NCI-H1048 (cell line): ENCODE measurements at places on chromosomes 12 and 14.

GRCh38 chr12:104520242-104520900 lies 63.6 kb downstream of the CHST11 start:
- DNase-seq: no peak

DNA sequence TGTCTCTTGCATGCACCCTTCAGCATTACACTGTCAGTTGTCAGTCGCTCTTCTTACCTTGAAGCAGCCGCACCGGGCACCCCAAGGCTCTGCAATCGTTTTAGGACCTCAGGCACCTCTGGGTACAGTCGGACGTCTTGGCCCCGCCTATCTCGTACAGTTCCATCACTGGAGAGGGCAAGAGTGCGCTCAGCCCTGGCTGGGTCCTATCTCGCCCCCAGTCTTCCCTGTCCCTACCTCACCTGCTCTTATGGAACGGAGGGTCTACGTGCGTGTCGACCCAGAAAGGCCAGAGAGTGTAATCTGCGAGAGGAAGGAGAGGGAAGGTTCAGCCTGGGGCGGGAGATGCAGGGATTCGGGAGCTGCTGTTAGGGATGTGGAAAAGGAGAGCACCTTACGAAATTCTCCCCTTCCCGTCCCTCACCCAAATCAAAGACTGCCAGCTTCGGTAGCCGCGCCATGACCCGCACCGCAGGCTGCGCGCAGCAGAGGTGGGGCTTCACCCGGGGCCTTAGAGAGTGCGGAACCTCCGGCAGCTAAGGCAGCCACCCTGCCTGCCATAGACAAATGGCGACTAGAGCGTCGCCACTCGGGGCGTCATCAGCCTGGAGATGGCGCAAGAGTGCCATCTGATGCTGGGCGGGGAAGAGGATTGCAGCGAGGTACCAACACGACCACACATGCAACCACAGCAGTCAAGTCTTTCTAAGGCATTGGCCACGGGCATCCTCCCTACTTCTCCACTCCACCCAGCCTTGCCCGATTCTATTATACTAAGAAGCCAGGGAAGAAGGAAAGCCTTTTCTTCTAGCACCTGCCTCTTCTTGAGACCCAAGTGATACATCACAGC lies at the start of gene MDP1:
Gene MDP1 (minus strand): TSS at position 572 of the 850 bp plus-strand sequence. CDS start 111 bp downstream, at position 461.
- peak; percentile 64 for DNase-seq

- DNase-seq: no peak
These were observed 131.9 kb downstream of the DAAM1 start for GRCh38 chr14:59320361-59320760.

DNA sequence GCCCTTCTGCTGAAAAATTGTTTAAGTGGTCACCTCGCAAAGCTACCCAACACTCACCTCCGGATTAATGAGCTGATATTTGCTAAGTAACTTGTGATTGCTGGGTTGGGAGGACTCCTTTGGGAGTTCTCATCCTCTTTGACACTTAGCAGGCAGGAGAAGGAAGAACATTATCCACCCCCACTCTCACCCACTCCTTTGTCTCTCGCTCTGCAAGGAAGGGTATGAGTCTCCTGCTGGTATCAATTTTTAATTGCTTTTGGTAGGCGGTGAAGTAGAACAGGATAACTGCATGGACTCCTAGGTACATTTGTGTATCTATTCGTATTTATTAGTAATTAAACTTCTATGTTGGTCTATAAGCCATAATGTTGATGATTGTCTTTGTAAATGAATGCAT lies 6.9 kb upstream of the ABHD12B start:
- no peak for DNase-seq

DNA sequence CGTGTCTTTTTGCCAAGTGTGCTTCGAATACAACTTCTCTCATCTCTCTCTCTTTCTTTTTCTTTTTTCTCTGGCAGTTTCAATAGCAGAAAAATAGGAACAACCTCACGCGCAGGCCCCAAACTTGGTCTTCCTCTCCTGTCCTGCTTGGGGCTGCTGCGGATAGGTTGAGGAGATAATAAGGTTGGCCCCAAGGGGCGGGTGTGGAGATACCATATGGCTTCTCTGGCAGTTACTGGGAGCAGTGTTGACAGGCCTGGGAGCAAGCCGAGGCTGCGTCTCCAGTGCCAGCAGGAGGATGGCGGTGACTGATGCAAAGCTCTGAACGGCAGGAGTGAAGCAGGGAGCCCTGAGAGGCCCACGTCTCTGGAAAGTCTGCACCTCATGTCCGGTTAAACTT lies 89.5 kb upstream of the MANSC4 start:
- no peak for DNase-seq

GRCh38 chr12:21379218-21379617 lies 6.5 kb downstream of the IAPP start:
- DNase-seq: no peak

DNA sequence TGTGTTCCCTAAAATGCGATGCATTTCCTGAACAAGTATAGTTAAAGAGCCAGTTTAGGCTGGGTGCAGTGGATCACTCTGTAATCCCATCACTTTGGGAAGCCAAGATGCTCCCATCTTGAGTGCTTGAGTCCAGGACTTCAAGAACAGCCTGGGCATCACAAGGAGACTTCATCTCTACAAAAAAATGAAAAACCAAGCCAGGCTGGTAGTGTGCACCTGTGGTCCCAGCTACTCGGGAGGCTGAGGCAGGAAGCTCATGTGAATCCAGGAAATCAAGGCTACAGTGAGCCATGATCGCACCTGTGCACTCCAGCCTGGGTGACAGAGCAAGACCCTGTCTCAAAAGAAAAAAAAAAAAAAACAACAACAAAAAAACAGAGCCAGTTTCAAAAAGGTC lies 26.3 kb downstream of the HECTD1 start:
- DNase-seq: no peak

DNA sequence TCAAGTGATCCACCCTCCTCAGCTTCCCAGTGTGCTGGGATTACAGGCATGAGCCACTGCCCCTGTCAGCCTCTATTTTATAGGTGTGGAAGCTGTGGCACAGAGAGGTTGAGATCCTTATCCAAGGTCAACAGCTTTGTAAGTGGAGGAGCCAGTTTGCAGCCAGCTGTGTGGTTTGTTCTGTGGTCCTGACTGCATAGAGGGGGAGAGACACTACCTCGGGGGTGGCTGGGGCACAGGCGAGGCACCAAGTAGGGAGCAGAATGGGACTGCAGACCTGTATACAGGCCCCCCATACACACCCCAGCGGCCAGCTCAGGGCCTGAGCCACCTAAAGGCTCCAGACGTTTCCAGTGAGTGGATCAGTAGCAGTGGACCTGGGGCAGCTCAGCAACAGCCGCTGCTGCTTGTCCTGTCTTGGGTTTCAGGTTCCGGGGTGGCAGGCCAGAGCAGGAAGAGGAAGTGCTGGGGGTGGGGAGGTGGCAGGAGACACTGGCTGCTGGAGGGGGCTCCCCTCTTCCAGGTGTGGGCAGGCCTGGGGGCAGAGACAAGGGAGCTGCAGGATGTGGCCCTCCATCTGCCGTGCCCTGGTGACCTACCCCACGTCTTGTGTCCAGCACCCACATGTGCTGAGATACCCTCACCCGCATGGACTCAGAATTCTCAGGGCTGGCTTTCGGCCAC lies 11.0 kb downstream of the ORAI1 start:
- no peak for DNase-seq

GRCh38 chr14:102867826-102868580 lies 54.5 kb upstream of the AMN start:
- no peak for DNase-seq

GRCh38 chr14:34649344-34649743 lies 19.4 kb upstream of the SNX6 start:
- DNase-seq: no peak

DNA sequence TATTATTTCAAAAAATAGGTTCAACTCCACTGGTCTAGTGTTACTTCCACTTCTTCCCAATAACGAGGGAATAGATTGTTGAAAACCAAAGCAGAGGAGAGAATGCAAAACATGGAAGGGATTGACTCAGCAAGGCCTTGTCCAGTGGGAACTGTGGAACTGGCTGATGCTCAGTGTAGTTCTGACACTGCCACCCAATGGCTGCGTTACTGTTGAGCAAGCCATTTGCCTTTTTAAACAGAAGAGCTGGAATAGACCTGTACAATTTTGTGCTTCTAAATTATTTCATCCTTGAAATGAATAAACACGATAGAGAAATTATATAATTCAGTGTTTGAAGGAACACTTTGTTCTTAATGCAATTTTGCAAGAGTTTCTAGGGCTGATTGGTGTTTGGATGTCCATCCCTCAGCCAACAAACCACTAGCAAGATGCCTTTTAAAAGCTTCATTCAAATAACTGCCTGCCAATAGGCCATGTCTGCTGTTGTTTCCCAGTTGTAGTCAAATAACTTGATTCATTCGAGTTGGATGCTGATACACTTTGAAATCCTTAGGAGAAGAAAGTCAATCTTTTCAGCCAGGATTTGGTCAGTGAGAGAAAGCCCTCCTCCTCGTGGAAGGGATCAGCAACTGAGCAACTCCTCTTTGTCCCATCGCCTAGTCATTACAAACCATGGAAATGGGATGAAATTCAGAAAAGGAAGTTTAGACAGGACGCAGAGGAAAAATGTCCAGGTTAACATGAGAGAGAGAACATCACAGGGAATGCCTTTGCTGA lies 7.3 kb upstream of the MGP start:
- DNase-seq: no peak

DNA sequence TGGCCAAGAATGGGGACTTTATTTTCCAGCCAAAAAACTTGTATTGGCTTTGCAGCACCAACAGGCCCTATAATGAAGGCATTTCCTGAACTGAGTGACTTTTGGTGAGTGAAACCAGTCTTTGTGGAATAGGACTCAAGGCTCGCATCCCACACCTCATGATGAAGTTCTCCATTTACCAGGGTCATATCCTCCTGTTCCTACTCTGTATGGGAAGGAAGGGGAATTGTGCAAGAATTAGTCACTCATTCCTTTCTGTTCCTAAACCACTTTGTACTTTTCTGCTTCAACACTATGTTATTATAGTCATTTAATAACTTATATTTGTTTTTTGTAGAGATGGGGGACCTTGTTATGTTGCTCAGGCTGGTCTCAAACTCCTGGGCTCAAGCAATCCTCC lies 2.3 kb upstream of the SPATS2 start:
- DNase-seq: no peak

DNA sequence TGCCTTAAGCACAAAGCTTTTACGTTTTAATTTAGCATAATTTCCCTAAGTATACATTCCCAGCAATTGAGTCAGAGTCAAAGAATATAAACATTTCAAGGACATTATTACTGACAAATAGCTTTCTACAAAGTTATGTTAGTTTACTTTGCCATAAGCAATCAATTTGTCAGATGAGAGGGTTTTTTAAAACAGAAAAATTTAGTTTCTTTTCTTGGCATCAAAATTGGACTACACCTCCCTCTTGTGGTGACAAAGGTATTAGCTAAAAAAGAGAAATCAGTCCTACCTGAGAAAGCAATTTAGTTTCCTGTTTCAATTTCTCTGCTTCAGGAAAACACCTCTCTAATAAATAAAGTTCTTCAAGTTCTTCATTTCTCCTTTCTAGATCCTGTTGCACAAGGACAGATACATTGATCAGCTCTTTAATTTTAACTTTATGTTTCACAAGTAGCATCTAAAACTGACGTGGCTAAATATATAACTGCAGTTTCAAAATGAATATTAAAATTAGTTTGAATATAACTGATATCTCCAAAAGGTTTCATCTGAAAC lies 39.9 kb downstream of the DNAI7 start:
- no peak for DNase-seq

GRCh38 chr12:54601841-54602240 lies 13.4 kb upstream of the PPP1R1A start:
- no peak for DNase-seq

GRCh38 chr12:127358888-127359287 lies 908.1 kb upstream of the TMEM132C start:
- DNase-seq: no peak

- DNase-seq: no peak
These were observed 382.4 kb downstream of the VRK1 start for GRCh38 chr14:97179573-97179972.

DNA sequence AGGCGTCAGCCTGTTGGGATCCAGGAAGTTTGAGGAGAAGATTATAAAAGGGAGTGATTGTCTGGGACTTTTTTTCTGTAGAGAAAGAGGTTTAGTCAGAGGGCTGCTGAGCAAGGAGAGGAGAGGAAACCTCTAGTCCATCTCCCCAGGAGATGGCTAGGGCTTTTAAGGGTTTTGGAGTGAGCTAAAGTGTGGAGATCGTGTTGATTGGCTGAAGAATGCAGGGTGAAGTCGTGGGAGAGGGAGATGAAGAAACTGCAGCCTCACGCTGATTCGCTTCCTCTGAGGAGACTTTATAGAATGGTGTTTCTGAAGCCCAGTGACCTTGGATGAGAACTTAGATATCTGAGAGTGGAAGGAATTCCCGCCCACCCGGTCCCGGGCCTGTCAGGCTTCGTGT lies 193.7 kb upstream of the PWP1 start:
- no peak for DNase-seq

DNA sequence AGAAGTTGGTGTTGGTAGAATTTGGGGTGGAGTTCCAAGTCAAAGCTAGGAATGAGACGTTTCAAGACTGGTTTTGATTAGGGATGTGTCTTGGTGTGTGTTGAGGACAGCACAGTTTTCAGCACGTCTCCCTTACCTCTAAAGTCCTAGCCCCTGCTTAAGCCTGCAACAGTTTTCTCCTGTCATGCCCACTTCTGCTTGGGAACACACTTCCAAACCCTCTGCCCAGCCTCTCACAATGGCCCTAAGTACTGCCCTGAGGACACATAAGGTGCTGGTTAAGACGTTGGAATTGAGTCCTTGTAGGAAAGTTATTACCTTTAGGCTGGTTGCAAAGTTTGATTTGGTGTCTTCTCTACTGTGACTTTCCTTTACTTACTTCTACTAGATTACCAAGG lies 710 bp upstream of the BMAL2 start:
- no peak for DNase-seq

DNA sequence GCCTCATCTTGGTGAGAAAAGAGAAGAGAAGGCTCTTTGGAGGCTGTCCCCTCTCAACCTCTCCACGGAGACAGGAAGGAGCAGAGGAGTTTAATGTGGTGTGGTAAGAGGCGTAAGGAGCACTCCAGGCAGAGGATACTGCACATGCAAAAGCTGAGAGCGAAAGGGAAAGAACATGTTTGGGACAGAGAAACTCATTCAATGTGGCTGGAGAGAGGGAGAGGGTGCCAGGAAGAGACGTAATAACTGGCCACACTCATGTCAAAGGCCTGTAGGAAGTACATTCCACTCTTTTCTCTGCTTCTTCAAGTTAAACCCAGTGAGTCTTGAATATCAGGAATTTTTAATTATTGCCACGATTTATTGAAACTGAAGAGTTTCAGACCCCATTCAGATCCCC lies 12.0 kb downstream of the VDR start:
- no peak for DNase-seq

GRCh38 chr12:79874665-79875064 lies 60.2 kb downstream of the PPP1R12A start:
- no peak for DNase-seq

GRCh38 chr14:71198687-71199086 lies 291.4 kb downstream of the PCNX1 start:
- DNase-seq: no peak

GRCh38 chr14:75837151-75837787 lies 144.5 kb downstream of the TGFB3 start:
- no peak for DNase-seq
